ENCODE measurements at places on chromosomes 16 and 17.

GRCh38 chr17:81902023-81902652 lies at the start of gene NPB:
TSS of gene NPB (plus strand) at chr17:81902238. CDS start at chr17:81902278, 40 bp downstream.
- no peak for DNase-seq

- no peak for DNase-seq
Observed at GRCh38 chr16:49663081-49664065, 192.5 kb downstream of the ZNF423 start.

- no peak for DNase-seq
Observed at GRCh38 chr16:49116873-49117272, 164.8 kb downstream of the CBLN1 start.

- DNase-seq, result no peak
Observed at GRCh38 chr17:4204710-4205173, 59.0 kb downstream of the ANKFY1 start.

DNA sequence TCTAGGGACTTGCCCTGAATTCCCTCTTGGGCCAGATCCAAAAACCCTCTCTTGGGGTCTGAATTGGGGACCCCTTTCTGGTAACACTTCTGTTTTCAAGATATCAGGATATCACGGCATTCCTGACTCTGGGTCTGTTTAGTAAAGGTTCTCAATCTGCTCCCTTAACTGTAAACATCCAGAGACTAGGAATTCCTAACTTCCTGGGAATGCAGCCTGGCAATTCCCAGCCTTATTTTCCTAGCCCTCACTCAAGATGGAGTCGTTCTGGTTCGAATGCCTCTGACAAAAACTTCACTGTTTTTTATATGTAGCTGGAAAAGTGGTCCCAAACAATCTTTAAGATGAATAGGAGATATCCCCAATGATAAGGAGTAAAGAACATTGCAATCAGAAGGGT lies 141.6 kb upstream of the XYLT1 start:
- no peak for DNase-seq

DNA sequence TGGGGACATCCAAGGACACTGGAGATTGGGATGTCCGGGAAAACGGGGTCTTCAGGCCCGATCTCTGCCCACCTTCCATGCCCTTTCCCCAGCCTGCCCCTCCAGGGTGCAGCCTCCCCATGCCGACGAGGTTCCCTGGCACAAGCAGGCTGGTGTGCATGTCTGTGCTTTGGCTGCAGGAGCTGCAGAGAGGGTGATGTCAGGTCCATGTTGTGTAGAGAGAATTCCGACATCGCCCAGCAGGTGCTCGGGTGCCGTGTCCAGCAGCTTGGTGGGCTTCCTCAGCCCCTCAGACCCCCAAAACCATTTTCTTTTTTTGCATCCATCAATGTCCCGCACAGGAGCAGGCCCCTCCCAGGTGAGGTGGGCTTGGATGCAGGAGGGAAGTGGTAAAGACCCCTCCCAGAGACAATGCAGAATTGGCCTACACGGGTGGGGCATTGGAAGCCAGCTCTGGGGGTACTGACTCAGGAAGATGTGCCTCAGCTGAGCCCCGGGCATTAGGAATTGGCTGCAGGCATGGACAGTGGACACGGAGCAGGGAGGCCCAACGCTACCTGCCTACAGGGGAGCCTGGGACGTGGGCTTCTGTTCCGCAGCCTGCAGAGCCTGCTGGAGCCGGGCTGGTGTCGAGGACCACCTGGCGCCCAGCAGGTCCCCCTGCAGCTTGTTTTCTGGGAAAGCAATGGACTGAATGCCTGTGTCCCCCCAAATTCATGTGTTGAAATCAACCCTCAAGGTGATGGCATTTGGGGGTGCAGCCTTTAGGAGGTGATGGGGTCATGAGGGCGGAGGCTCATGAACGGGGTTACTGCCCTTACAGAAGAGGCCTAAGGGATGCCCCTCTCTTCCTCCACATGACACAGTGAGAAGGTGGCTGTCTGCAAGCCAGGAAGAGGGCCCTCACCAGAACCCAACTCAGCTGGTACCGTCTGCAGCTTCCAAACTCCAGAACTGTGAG lies 97.5 kb downstream of the METRNL start:
- no peak for DNase-seq

- no peak for DNase-seq
Observed at GRCh38 chr17:7003745-7004144, 7.9 kb downstream of the ALOX12 start.

DNA sequence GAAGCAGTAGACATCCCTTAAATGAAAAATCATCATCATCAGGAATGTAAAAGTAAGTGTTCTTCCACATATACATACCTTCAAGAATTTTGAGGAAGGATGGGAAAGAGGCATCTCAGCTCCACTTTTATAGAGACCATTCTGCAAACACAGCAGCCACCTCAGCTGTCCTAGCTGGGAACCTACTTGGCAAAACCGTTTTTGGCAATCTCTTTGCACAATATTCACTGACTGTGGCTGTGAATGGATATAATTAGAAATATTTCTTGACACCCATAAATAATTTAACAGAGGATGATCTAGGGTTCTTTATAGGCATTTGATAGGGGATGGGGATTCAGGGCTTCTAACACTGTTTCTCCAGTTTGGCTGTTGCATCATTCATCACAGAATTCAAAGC lies at the start of gene MYH4:
MYH4 (minus strand) TSS at position 101 of the 400 bp plus-strand sequence. CDS start 2,814 bp downstream, outside the sequence.
- no peak for DNase-seq

GRCh38 chr17:46106966-46107644 lies 86.1 kb downstream of the KANSL1 start:
- no peak for DNase-seq

DNA sequence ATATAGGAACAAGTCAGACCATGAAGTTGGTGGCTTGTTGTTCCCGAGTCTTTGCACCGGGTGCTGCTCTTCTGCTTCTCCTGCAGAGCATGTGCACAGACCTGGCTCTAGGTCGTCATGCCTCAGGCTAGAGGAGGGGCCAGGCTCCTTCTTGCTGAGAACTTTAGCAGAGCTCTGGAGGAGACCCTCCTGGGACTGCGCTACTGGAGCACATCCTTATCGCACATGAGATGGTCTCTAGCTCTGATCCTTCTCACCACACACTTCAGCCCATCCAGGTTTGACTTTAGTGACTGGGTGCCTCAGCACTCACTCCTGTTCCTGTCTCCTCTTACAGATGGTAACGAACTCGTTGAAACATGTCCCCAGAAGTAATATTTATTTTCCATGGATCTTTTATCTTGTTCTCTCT lies 14.9 kb downstream of the FOXK2 start:
- DNase-seq, result no peak

GRCh38 chr17:67290711-67291291 lies 45.8 kb upstream of the HELZ start:
- DNase-seq, result no peak

DNA sequence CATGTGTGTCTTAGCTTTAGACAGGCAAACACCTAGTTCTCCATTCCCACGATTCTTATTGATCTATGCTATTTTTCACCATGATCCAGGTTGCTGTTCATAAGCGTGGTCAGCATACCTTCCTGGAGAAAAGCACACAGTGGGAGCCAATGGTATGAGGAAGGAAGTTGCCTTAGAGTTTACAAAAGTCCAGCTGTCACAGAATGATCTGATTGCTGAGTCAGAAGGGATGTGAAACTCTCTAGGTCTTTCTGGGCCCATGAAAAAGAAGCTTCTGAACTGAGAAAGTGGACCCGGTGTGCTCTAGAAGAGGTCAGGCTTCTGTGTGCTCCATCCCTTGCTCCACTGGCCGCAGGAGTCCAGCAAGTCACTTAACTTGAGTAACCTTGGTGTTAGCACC lies 71.0 kb upstream of the CCL1 start:
- DNase-seq, result no peak

DNA sequence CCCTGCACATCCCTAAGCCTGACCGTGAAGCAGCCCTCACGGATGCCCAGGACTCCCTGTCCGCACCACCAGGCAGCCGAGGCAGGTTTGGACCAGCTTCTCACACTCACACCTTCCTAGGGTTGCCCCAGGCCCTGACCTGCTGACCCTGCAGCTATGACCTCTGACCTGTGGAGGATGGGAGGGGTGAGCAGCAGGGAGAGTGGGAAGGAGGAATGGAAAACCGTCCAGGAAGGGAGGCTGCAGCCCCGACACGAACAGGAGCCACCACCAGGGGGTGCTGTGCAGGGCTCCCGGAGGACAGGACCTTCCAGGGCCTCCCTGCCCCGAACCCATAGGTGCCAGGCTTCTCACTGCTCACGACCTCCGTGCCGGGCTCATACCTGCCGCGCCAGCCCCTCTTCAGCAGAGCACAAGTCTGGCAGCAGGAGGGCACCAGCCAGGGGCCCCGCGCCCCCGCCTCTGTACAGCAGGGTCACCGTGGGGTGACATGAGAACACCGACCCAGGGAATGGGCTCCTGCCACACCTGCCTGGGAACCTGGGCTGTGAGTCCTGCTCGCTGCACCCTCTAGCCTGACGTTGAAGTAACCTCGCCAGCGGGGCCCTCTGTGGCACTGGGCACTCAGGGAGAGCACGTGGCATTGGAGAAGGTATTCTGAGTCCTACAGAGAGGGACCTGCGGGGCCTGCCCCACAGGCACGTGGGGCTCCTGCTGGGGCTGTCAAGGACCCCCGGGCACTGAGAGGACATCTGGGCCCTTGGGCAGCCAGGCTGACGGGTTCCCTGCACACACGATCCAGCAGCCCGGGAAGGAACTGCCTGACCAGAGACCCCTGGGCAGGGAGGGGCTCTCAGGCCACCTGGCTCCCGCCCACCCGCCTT lies 37.6 kb downstream of the CTU2 start:
- peak; percentile 75 for DNase-seq

DNA sequence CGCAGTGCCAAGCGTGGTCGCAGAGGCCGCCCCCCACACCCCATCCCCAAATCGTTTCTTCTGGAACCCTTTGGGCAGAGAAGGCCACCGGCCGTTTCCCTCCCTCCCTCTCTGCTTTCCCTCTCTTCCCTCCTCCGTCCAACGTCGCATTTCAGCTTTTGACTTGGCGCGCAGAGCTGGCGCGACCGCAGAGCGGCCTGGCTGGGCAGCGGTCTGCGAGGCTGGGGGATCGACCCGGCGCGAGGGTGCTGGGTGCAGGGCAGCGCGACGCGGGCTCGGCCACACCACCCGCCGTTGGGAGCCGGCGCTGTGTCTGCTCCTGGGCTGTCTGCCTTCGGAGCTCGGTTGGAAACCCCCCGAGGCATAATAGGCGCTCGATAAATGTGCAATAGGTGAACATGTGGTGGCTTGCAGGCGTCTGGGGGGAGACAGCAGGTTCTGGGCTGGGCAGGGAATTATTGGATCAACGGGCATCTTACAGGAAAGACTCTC lies 2.8 kb upstream of the NTN3 start:
- no peak for DNase-seq

GRCh38 chr17:39704821-39705551 lies 5.1 kb downstream of the ERBB2 start:
- no peak for DNase-seq

DNA sequence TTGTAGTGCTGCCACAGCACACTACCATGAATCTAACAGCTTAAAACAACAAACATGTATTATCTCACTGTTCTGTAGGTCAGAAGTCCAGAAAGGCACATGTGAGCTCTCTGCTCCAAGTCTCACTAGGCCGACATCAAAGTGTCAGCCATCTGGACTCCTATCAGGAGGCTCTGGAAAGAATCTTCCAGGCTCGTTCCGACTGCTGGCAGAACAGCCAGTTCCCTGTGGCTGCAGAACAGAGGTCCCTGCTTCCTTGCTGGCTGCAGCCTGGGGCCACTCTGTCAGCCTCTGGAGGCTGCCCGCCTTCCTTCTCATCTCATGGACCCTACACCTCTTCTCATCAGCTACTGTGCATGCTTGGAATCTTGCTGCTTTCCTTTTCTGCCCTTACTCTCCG lies 168.9 kb downstream of the CBLN1 start:
- DNase-seq, result no peak

DNA sequence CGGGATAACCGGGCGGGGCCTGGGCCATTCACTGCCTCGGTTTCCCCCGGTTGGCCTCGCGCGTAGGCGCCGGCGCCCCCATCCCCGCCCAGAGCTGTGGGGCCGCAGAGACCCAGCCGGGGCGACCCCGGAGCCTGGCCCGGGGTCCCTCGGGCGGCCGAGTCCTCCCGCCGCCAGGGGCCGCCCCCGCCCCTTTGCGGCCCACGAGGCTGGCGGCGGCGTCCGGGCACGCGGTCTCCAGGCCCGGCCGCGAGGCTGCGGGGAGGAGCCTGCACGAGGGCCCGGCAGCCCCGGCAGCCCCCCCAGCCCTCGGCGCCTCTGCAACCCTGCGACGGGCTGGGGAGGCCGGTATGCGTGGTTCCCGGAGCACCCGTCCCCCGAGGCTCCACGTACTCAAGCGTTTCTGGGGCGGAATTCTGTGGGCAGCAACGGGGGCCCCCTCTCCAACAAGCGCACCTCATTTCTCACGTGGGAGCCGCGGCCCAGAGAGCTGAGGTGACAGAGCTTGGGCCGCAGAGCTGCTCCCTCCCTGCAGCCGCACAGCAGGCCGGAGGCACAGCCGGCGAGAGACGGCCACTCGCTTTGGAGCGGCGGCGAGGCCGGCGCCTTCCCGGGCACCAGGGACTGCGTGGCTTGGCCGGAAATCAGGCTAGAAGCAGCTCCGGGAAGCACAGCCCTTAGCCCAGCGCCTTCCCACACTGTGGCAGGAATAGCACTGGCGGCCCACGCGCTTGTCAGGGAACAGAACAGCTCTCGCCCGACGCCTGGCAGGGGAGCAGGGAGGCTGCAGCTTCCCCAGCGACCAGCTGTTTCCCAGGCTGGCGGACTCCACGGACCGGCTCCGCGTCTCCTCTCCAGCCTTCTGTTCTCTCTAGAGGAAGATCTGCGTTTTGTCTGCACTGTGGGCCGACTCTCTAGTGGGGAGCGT lies 867 bp upstream of the LIMD2 start:
- DNase-seq, result peak; percentile 46

DNA sequence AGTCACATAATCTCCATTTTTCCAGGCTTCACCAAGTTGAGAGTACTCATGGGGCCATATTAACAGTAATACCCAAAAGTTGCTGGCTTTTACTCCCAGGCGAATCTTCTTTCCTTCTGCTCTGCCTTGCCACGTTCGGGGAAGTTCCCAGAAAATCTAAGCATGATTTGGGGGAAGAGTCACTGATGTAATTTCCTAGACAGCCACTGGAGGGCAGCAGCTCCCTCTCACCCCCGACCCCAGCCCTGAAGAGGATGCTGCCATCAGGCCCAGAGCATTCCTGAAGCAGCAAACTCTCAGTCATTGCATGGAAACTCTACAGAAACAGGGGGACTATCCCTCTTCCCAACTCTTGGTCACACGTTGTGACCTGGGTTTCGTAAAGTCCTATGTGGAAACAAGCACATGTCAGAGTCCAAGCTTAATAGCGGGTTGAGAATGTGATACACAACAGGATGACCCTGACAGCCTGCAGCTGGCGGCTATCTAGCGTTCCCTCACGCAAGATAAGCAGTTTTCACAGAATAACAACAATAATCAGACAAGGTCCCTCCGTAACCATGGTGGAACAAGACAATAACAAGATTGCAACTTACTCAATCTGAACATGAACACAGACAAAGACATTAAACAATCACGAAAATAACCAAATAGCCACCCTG lies 43.8 kb upstream of the DHX40 start:
- peak; percentile 38 for DNase-seq

DNA sequence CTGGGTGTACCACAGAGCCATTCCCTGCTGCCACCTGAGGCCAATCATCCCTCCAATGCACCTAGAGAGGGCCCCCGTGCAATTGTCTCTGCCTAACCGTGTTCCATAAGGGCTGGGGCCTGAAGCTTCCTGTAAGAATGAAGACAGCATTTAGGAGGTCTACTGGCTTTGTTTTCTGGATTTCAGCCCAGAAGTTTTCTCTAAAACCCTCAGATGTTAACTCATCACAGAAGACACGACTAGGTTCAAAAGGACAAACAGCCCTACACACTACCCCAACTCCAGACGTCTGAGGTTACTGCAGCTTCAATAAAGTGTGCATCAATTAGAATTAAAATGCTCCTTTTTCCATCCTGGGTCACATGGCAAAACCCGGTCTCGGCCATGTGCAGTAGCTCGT lies 10.8 kb upstream of the DRG2 start:
- DNase-seq, result no peak
